Fibroblast of pulmonary artery (primary cell): ENCODE measurements at places on chromosomes 6 and 20.
A peak's percentile ranks its signal among the peaks of the same experiment; 100 is the strongest.

GRCh38 chr20:22626496-22626895 lies 42.1 kb upstream of the FOXA2 start:
- no peak for DNase-seq

DNA sequence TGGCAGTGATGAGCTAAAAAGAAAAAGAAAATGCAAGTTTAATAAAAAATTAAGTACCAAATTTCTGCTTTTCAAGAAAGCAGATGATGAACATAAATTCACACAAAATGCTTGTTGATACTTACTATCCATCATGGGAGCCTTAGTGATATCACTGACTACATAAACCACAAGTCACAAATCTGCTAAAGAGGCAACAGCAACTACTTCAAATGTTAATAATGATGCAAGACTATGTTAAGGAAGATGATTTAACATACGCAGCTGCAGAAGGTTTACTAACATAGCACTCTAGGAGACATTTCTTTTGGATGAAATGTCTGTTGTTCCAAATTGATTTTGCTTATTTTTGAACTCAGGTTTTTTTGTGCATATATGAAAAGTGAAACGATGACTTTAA lies 18.6 kb downstream of the FYN start:
- DNase-seq = no peak

- DNase-seq = peak; percentile 56
Observed at GRCh38 chr6:154515826-154516225, 5.3 kb upstream of the CNKSR3 start.

DNA sequence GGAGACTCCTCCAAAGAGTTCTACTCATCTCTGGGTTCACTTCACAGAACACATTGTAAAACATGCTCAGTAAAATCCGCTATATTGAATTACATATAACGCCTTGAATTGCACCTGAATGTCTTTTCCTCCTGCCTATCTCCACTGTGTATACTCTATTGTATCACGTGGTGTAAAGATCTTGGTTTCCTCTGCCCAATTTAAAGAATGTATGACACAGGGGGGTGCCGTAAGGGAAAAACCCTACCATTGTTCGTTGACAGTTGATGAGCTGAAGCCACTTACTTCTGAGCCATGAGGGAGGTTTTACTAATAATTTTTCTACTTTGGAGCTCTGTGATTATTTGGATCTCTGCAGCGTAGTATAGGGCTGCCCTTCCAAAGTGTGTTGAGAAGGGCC lies 6.0 kb downstream of the ASF1A start:
- no peak for DNase-seq

DNA sequence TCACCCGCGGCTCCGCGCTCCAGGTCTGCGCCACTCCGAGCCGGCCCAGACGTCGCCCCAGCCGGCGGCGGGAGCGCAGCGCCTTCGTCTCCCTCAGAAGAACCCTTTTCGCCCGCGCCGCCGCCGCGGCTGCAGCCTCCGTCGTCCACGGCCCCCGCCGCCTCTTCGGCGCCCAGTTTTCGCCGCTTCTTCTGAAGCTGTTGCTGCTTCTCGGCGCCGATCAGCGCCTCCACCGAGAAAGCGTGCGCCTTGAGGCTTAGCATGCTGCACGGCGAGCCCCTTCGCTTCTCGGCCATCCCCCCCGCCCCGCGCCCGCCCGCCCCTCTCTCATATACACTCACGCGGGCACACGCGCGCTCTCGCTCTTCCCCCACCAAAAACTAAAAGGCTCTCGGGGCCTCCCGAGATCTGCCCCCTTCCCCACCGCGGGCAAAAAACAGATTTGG lies 489 bp downstream of the TBX18 start:
- DNase-seq = no peak

- no peak for DNase-seq
Observed at GRCh38 chr20:2300002-2300401, 4.2 kb downstream of the TGM3 start.

GRCh38 chr20:37394543-37395409 lies 48.8 kb downstream of the SRC start:
- DNase-seq = no peak

- no peak for DNase-seq
Observed at GRCh38 chr6:90103056-90103800, 193.4 kb downstream of the BACH2 start.

DNA sequence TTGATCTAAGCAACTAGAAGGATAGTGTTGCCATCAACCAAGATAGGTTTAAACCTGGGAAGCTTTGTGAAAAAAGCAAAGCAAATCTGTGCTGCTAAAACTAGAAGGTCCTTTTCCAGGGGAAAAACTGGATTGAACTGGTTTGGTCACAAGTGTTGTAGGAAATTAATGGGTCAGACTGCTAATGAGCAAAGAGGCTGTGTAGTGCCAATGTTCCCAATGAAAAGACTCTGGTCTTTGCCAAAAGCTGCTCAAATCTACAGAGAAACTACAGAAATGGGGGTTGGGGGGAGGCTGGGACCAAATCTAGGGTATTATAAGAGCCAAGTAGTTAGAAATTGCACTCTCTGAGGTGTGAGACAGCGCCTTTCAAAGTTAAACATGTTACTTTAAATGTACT lies 85.0 kb downstream of the PLCG1 start:
- no peak for DNase-seq

DNA sequence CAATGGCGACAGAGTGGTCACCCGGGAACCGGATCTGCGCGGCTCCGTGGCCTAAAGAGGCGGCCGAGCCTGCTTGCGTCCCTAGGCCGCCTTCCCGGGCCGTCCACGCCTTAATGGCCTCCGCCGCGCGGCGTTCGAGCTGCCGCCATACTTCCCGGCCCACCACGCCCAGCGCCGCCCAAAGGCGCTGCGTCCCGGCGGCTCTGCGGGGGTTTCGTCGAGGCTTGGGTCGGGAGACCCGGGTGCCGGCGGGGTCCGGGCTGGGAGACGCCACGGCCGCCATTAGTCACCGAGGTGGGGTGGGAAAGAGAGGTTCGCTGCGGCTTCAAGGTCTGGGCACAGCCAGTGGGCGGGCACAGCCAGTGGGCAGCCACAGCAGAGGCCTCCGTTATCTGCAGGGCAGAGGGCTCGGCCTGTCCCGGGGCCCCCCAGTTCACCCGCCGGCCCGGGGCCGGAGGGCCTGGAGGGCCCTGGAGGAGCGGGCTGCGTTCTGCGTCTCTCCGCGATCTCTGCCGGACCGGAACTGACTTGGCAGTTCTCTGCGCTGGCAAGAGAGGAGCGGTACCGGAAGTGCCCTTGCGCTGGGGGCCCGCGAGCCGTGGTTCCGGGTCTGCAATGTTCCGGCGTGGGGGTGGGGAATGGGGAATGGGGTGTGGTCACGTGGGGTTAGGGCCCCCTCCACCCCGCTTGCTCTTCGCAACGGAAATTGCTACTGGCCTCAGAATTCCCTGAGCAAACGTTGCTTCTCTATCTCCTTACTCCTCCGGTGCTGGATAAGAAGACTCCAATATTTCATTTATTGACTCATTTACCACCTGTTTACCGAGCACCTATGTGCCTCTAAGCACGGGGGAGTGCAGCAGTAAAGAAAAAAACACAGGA lies 82.3 kb downstream of the CNBD2 start:
- peak; percentile 88 for DNase-seq

DNA sequence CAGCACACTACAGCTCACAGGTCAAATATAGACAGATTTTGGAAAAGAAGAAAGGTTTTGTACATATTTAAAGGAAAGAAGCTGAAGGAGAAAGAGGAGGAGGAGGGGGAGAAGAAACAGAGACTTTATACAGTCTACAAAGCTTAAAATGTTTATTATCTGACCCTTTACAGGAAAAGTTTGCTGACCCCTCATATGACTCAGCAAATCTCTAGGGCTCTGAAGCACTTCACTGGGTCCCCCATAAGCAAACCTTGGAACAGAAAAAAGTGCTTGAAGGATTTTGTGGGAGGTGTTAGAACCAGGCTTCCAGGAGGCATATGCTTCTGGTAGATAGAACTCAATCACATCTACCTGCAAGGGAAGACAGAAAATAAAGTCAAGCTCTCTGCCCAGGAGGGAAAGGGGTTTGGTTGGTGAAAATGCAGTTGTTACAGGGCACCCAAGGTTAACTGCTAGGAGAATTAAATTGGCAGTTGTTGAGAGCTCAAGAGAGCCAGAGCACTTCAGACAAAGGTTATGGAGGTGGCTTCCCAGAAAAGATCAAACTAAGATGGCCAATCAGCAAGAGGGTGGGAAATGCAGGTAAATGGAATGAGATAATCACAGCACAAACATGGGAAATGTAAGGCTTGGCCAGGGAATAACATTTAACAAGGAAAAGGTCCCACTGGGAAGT lies 207.4 kb upstream of the SGK1 start:
- DNase-seq = no peak

GRCh38 chr6:41366150-41366549 lies 30.7 kb downstream of the NCR2 start:
- DNase-seq = no peak

- DNase-seq = no peak
Observed at GRCh38 chr6:154462425-154462824, 48.1 kb downstream of the CNKSR3 start.

GRCh38 chr20:43096931-43097260 lies 92.8 kb downstream of the PTPRT start:
- no peak for DNase-seq

DNA sequence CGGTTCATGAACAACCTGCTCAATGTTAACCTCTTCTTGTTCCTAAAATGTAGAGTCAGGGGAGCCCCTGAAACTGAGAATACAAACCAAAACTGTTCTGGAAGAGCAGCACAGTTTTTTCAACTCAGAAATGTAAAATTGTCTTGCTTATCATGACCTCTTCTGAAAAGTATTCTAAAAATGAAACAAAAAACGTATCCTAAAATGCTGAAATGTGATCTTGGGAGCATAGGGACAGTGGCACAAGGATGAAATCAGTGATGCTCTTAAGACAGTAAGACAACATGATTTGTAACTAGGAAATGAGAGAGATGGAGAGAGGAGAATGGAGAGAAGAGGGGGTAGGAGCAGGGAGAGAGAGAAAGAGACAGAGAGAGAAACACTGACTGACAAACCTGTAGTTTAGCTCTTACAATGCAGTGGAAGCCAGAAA lies 27.5 kb downstream of the NCOA7 start:
- DNase-seq = no peak

- no peak for DNase-seq
Observed at GRCh38 chr6:42507195-42507594, 55.5 kb upstream of the TRERF1 start.

- no peak for DNase-seq
Observed at GRCh38 chr6:5998711-5999687, 7.7 kb downstream of the NRN1 start.

GRCh38 chr6:144607998-144608735 lies 323.0 kb downstream of the UTRN start:
- no peak for DNase-seq

DNA sequence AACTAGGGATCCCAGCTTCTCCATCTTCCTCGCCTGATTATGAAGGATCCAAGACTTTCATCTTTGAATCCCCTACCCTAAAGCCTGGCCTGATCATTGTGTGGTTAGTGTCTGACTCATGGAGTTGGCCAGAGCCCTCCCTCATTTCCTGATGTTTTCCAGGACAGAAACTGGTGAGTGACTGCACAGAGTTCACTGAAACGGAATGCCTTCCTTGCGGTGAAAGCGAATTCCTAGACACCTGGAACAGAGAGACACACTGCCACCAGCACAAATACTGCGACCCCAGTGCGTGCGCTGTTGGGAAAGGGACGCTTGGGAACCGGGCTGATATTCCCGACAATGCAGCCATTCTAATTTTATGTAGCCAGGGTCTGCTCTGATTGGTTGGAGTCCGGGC lies 4.0 kb downstream of the CD40 start:
- peak; percentile 67 for DNase-seq
